ENCODE measurements at places on chromosomes 5 and 9.
A peak's percentile ranks its signal among the peaks of the same experiment; 100 is the strongest.

DNA sequence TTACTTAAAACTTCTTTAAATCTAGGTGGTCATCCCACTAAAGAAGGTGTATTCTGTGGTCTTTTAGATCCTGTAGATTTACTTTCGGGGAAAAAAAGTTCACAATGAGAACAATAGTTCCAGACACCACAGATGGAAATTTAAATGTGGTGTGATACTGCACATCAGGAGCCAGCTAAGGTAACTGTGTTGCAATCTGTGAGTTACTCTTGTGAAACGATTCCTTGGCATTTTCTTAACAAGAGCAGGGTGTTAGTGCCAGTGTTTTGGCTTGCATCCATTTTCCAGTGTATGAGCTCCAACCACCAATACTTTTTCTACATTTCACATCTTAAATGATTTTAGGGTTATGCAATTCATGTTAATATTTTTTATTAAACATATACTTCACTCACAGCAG, 674.5 kb downstream of the CETN3 start:
- DNase-seq: peak; percentile 1

DNA sequence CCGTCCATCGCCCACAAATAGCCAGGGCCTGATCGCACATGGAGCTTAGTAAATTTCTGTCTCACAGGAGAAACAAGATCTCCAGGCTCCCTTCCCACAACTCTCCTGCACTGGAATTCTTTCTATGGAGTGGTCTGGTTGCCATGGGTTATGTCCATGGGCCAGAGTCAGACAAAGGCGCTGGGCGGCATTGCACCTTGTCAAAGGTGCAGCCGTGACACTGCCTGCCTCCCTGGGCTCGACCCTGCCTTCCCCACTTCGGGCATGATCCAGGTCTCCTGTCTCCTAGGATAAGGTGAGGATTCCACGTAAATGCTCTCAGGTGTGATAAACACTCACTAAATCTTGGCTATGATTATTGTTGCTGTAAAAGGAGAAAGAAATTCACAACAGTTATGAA, 130.0 kb downstream of the ADAMTS16 start:
- no peak for DNase-seq

GRCh38 chr5:140329739-140330481, 16.5 kb downstream of the HBEGF start:
- DNase-seq: no peak

- DNase-seq: no peak
These were observed 161.2 kb upstream of the PTGER4 start for GRCh38 chr5:40518485-40518917.

Measured in NCI-H82 (cell line).